ENCODE measurements at places on chromosomes 1 and 21. TPM values are rescaled to one million over a fixed set of nuclear protein-coding genes. Genes with fewer than 3 reads are reported as not detected.
A peak's percentile ranks its signal among the peaks of the same experiment; 100 is the strongest.

COL11A1 gene
- total RNA-seq: 25.1 TPM

TGFBR3 gene
- 14.7 TPM for total RNA-seq

DNAH14 gene
- 31.0 TPM for total RNA-seq

CMPK1 gene
- 59.3 TPM for total RNA-seq

GRCh38 chr1:218201601-218202000 lies 83.5 kb upstream of the RRP15 start:
- H3K4me3 ChIP-seq: no peak overlapping the region
- no peaks in the 10 kb centered on the region for H3K36me3 ChIP-seq
- no peak for DNase-seq
- H3K27ac ChIP-seq: no peak overlapping the region

GRCh38 chr1:93976291-93976690 lies 67.1 kb upstream of the GCLM start:
- no peak overlapping the region for H3K27ac ChIP-seq
- H3K4me1 ChIP-seq: no peaks in the 10 kb centered on the region
- H3K4me3 ChIP-seq: no peak overlapping the region
- H3K27me3 ChIP-seq: no peaks in the 10 kb centered on the region

GRCh38 chr1:67700692-67701410 lies 15.8 kb downstream of the GADD45A start:
- peaks cover 16% of the 10 kb centered on the region for H3K4me1 ChIP-seq
- H3K27ac ChIP-seq: peak overlapping the region; percentile 69
- no peaks in the 10 kb centered on the region for H3K36me3 ChIP-seq
- DNase-seq: peak; percentile 8
- H3K27me3 ChIP-seq: no peaks in the 10 kb centered on the region
- no peak overlapping the region for H3K4me3 ChIP-seq

- no peaks in the 10 kb centered on the region for H3K4me1 ChIP-seq
- no peak overlapping the region for H3K27ac ChIP-seq
- H3K27me3 ChIP-seq: no peaks in the 10 kb centered on the region
- H3K36me3 ChIP-seq: peaks cover 8% of the 10 kb centered on the region
Observed at GRCh38 chr21:19148056-19148455, 744.5 kb upstream of the TMPRSS15 start.

GRCh38 chr1:209202830-209203532 lies 380.5 kb upstream of the CAMK1G start:
- H3K4me1 ChIP-seq: peaks cover 30% of the 10 kb centered on the region
- H3K4me3 ChIP-seq: no peak overlapping the region
- no peaks in the 10 kb centered on the region for H3K36me3 ChIP-seq

DNA sequence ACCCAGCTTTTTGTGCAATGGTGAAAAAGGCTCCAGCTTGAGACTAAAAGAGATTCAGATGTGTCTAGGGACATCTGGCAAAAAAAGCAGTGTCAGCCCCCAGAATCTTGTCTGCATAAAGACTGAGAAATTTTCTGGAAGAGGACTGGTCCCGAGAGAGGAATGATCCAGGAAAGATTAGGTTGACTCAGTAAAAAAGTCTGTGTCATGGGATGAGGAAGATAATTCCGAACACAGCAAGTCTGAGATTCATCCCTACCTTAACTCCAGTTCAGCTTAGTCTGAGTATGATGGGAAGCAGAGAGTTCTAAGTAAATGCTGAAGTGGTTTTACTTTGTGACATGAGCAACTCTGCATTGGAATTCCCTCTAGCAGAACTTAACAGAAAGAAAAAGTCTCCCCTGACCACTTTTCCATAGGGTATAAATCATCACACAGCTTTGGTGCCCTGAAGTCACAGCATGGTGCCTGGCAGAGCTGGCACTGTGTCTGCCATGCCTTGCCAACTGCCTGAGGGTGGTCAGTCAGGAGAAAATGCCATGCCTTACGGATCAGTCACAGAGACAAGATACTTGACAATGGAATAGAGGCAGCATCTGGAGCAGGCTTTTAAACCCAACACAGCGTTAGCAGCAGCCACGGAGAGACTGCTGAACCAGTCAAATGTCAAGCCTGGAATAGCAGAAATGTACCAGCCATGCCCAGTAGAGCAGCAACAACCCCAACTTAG lies 153.4 kb downstream of the ZC3H11B start:
- no peaks in the 10 kb centered on the region for H3K36me3 ChIP-seq
- H3K4me3 ChIP-seq: no peak overlapping the region
- no peaks in the 10 kb centered on the region for H3K27me3 ChIP-seq
- no peak for DNase-seq
- H3K4me1 ChIP-seq: no peaks in the 10 kb centered on the region
- peak overlapping the region; percentile 76 for H3K27ac ChIP-seq

GRCh38 chr21:46613391-46613790 lies 8.5 kb upstream of the S100B start:
- H3K4me3 ChIP-seq: no peak overlapping the region
- H3K36me3 ChIP-seq: no peaks in the 10 kb centered on the region
- no peaks in the 10 kb centered on the region for H3K4me1 ChIP-seq

DNA sequence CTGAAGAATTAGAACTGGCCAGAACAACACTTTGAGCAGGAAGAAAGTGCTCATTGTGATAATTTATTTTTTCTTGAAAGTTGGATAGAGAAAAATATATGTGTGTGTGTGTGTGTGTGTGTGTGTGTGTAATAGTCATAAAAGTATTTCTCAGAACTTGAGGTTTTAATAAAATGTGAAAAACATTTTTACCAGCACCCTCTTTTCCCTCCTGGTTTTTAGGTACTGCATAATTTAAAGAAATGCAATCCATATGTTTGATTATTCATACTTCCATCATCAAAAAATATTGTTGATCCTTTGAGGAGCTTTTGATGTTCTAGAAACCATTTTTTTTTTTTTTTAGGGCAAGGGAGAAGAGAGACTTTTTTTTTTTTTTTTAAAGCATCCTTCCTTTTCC lies 66.8 kb upstream of the JUN start:
- no peaks in the 10 kb centered on the region for H3K36me3 ChIP-seq
- H3K4me1 ChIP-seq: peaks cover 40% of the 10 kb centered on the region
- H3K4me3 ChIP-seq: no peak overlapping the region
- H3K27me3 ChIP-seq: no peaks in the 10 kb centered on the region
- no peak overlapping the region for H3K27ac ChIP-seq
- no peak for DNase-seq

DNA sequence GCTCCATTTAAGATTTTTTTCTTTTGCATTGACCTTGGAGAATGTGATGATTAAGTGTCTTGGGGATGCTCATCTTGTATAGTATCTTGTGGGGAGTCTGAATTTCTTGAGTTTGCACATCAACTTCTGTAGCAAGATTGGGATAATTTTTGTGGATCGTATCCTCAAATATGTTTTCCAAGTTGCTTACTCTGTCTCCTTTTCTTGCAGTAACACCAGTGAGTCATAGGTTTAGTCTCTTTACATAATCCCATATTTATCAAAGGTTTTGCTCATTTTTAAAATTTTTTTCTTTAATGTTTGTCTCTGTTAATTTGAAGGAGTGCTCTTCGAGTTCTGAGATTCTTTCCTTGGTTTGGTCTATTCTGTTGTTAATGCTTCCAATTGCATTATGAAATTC lies 41.7 kb upstream of the ANGPTL1 start:
- peaks cover 31% of the 10 kb centered on the region for H3K36me3 ChIP-seq
- no peak overlapping the region for H3K4me3 ChIP-seq
- no peak overlapping the region for H3K27ac ChIP-seq
- H3K4me1 ChIP-seq: peaks cover 9% of the 10 kb centered on the region

DNA sequence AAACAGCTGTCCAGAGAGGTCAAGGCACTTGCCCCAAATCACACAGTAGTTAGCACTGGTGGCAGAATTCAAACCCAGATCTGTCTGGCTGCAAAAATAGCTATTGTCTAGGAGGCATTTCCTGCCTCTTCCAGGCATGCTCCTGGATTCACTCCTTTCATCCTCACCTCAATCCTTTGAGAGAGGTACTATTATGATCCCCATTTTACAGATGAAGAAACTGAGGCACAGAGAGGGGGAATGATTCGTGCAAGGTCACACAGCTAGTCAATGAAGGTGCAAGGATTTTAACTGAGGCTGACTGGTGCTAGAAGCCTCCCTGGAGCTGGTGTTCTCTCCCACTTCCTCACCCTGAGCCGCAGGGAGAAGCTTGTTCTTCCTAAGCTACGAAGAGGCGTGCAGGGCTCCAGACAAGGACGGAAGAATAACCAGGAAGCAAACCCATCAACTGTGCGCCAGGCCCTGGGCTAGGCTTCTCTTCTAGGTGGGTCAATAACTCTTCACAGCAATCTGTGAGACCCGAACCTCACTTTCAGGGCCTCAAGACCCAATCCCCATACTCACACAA lies 631 bp upstream of the LAPTM5 start:
- no peak overlapping the region for H3K27ac ChIP-seq
- no peaks in the 10 kb centered on the region for H3K27me3 ChIP-seq
- H3K4me3 ChIP-seq: no peak overlapping the region
- H3K36me3 ChIP-seq: no peaks in the 10 kb centered on the region
- DNase-seq: no peak
- H3K4me1 ChIP-seq: peaks cover 68% of the 10 kb centered on the region

DNA sequence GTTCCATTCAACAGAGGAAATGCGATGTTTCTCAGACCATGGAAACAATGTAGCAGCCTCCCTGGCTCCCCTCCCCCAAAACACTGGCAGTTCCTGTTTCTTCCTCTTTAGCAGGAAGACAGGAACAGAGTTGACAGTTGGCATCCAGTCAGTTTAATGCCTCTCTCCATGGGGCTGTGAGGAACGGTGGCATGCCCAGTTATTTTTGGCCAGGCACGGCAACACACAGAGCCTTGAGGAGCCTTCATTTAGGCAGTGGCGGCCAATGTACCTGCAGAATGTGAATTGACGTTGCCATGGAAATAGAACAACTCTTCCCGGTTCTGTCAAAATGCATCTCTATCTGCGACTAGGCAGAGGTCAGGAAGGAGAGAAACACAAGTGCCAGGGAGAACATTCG lies 330.6 kb downstream of the DSCAM start:
- H3K4me1 ChIP-seq: peaks cover 18% of the 10 kb centered on the region
- no peaks in the 10 kb centered on the region for H3K27me3 ChIP-seq
- DNase-seq: no peak
- no peaks in the 10 kb centered on the region for H3K36me3 ChIP-seq
- H3K27ac ChIP-seq: peak overlapping the region; percentile 32
- no peak overlapping the region for H3K4me3 ChIP-seq

GRCh38 chr1:163875200-163875926 lies 553.6 kb downstream of the NUF2 start:
- peak overlapping the region; percentile 6 for H3K27ac ChIP-seq
- no peaks in the 10 kb centered on the region for H3K27me3 ChIP-seq
- no peak overlapping the region for H3K4me3 ChIP-seq
- DNase-seq: no peak
- H3K4me1 ChIP-seq: peaks cover 13% of the 10 kb centered on the region
- H3K36me3 ChIP-seq: no peaks in the 10 kb centered on the region

DNA sequence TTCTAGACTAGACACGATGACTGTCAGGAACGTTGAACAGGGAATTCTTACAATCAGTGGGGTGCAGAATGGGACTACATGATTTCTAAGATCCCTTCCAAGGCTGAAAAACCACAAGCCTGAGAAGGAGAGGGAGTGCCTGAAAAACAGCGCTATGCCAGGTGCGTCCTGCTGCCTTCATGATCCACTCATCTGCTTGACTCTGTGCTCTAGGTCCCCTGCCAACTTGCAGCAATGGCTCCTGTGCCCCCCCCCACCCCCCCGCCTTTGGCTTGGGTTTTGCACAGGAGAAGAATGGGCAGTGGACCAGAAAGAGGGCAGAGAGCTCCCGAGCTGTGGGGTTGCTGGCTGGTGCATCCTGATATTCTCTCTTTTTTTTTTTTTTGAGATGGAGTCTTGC lies 5.9 kb downstream of the SLC2A7 start:
- H3K36me3 ChIP-seq: no peaks in the 10 kb centered on the region
- no peak for DNase-seq
- H3K27me3 ChIP-seq: no peaks in the 10 kb centered on the region
- H3K4me3 ChIP-seq: no peak overlapping the region

DNA sequence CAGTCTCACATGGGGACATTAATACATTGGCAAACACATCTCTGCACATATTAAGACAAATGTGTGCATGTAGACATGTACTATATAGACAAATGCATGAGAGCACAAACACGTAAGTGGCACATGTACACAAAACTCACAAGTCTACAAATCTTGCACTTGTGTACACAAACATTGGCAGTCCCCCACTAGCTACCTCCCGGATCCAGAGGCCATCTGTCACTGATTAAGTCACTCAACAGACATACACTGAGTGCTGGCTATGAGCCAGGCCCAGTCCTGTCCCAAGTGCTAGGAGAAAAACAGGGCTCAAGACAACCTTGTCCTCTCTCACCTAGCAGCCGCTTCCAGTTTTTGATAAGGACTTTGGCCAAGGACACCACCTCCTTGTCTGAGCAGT lies 7.0 kb downstream of the TCEA3 start:
- peaks cover 23% of the 10 kb centered on the region for H3K27me3 ChIP-seq
- no peak overlapping the region for H3K4me3 ChIP-seq
- H3K4me1 ChIP-seq: peaks cover 17% of the 10 kb centered on the region
- no peak for DNase-seq
- no peak overlapping the region for H3K27ac ChIP-seq
- H3K36me3 ChIP-seq: no peaks in the 10 kb centered on the region

GRCh38 chr1:42335809-42336518 lies 929 bp upstream of the FOXJ3 start:
- H3K36me3 ChIP-seq: no peaks in the 10 kb centered on the region
- peak overlapping the region; percentile 90 for H3K4me3 ChIP-seq
- H3K4me1 ChIP-seq: peaks cover 32% of the 10 kb centered on the region
- H3K27me3 ChIP-seq: peaks cover 8% of the 10 kb centered on the region

DNA sequence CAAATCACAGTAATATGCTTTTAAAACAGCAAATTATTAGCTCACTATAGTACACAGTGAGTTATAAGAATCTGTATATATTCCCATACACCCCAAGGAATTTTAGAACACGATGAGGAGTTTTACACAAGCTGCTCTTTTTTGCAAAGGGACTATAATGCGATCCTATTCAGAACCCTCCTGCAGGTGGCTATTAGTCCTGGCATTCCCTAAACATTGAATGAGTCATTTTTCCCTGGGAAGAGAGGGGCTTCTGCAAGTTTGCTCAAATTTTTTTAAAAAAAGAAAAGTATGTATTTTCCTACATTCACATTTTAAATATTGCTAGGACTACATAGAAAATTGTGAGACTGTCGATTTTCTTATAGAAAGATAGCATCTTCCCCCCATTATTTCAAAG lies 106.3 kb downstream of the COL11A1 start:
- no peaks in the 10 kb centered on the region for H3K36me3 ChIP-seq
- DNase-seq: no peak
- no peak overlapping the region for H3K4me3 ChIP-seq
- no peaks in the 10 kb centered on the region for H3K27me3 ChIP-seq
- no peaks in the 10 kb centered on the region for H3K4me1 ChIP-seq
- H3K27ac ChIP-seq: no peak overlapping the region

DNA sequence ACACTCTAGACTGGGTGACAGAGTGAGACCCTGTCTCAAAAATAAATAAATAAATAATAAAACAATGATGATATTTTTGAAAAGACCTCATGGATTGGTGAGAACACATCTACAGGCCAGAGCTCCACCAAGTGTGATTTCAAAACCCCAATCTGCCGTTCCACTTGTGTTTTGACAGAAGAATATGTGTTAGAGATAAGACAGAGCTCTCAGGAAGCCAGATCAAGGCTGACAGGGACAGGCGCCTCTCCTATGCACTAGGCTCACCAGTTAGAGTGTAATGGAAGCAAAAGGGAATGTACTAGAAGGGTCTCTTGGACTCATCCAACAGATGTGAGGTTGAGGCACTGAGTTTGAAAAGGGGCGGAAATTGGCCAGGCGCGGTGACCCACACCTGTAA lies 110.7 kb upstream of the ERRFI1 start:
- H3K4me1 ChIP-seq: peaks cover 53% of the 10 kb centered on the region
- H3K27ac ChIP-seq: no peak overlapping the region
- no peaks in the 10 kb centered on the region for H3K36me3 ChIP-seq
- H3K27me3 ChIP-seq: no peaks in the 10 kb centered on the region
- no peak overlapping the region for H3K4me3 ChIP-seq

GRCh38 chr1:56255516-56256152 lies 323.7 kb downstream of the PLPP3 start:
- H3K27me3 ChIP-seq: no peaks in the 10 kb centered on the region
- DNase-seq: no peak
- peaks cover 32% of the 10 kb centered on the region for H3K4me1 ChIP-seq
- no peaks in the 10 kb centered on the region for H3K36me3 ChIP-seq

All from neural crest cell (in vitro differentiated cells).